ENCODE measurements at places on chromosomes 4 and X.

GRCh38 chr4:3096202-3096601 lies 21.7 kb downstream of the HTT start:
- DNase-seq = no peak

DNA sequence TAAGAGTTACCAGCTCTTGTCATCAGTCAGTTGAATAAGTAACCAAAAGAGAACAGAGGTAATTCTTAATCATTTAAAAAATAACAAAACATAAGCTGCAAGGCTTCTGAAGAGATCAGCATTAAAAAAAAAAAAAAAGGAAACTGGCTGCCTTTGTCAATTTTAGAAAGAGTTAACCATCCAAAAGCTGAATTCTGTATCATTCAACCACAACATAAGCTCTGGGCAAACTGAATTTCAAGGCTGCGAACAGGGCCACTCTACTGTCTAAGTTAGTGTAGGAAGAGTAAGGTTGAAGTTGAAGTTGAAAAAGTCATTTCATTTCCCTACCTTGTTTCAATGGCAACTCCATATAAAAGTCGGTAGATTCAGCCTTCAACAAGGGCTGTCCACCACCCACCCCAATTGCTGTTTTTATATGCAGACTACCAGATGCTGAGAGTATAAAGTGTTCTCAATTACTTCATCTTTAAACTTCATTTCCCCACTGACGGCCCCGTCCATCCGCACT lies 1.1 kb upstream of the LIN54 start:
- DNase-seq = no peak

GRCh38 chr4:89114100-89114499 lies 2.8 kb downstream of the TIGD2 start:
- DNase-seq = no peak

- DNase-seq = peak; percentile 29
Observed at GRCh38 chr4:98996056-98996764, 689 bp downstream of the METAP1 start.

- DNase-seq = no peak
Observed at GRCh38 chr4:122533841-122534240, 77.3 kb upstream of the IL2 start.

- no peak for DNase-seq
Observed at GRCh38 chr4:1559896-1560650, 124.0 kb downstream of the FAM53A start.

- no peak for DNase-seq
Observed at GRCh38 chr4:17894421-17894820, 83.6 kb downstream of the NCAPG start.

DNA sequence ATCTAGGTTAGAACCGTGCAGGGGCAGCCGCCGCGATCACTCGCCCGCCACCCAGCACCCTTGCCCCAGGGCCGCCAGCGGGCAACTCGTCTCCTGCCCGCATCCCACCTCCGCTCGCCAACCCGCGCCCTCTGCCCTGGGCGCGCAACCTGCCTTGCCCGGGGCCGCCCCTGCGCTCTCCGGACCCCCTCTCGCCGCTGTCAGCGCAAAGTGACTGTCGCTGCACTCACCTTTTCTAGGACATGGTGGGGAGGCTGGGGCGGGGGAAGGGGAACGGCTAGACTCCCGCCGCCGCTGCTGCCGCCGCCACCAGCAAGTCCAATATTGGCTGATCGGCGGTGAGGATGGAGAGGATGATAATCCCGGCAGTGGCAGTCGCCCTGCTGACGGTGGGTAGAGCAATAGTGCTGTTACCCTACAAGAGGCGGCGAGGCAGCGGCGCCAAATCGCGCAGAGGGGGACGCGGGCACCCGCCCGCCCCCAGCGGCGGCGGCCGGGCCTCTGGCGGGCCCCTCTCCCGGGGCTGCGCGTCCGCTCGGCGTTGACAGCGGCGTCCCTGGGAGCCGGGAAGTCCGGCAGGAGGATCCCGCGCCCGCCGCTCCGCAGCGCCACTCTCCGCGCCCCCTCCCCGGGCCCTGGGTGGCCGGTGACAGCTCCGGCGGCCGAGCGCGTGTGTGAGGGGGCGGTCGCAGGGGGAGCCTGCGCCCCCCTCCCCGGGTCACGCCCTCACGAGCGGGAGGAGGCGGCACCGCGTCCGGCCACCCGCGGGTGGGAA lies 2.3 kb upstream of the NR3C2 start:
- DNase-seq = no peak

GRCh38 chr4:87926554-87927098 lies 48.9 kb upstream of the SPP1 start:
- no peak for DNase-seq

GRCh38 chrX:38154340-38154739 lies 66.3 kb downstream of the SRPX start:
- no peak for DNase-seq

GRCh38 chr4:82746705-82747574 lies 51.7 kb downstream of the SCD5 start:
- no peak for DNase-seq

DNA sequence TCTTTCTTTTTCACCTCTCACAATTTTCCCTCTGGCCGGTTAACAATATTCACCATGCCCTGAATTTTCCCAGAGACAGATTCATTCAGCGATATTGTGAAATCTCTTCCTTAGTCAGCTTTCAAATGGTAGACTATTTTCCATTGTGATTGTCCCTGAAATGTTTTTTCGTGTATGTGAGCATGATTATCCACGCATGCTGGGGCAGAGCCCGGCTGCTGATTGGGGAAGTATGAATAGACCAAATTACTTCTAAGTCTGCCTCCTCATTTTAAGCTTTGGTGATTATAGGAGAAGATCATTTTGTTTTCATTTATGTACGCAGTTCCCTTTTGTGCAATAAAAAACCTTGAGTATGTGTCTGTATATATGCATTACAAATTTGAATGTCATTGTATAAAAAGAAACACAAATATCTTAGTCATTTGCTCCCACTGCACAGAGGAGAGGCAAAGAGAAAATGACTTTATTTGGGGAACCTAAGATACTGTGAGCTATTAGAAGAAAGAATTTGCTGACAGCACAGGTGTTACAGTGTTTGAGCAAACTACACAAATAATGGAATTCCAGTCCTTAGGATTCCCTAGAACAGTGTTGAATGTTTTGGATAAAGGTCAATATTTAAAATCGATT lies 11.3 kb downstream of the DTHD1 start:
- peak; percentile 11 for DNase-seq

- DNase-seq = peak; percentile 55
Observed at GRCh38 chr4:54550395-54551171, 107.2 kb upstream of the KIT start.

GRCh38 chrX:83535417-83536196 lies 27.5 kb downstream of the POU3F4 start:
- DNase-seq = no peak

DNA sequence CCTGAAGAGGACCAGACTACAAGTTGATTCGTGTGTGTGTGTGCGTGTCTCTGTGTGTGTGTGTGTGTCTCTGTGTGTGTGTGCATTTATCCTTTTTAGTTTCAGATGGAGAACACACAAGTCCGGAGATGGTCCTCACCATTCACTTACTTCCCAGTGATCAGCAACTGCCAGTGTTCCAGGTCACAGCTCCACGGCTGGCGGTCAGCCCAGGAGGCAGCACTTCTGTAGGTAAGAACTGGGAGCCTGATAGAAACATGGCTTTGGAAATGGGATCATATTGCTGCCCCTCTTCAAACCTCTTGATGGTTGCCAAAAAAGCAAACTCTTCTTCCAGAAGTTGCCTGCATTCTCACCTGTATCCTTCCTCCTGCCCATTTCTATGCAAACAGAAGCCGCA lies 122.6 kb upstream of the ANXA3 start:
- no peak for DNase-seq

DNA sequence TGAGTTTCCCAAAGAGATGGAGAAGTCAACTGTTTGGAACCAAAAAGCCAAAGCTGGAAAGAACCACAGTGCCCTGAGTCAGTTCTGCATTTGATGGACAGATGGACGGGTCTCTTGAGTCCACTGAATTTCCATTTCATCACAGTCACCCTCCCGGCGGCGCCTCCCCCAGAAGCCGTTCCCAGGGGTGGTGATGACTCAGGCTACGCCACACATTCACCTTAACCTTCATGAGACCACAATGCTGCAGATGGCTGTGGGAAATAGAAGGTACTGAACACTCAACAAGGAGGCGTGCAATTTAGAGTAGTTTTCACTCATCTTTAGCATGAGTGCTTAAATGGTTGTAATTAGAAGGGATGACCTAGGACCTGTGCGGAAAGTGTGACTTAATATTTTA lies 61.3 kb downstream of the STOX2 start:
- DNase-seq = no peak

DNA sequence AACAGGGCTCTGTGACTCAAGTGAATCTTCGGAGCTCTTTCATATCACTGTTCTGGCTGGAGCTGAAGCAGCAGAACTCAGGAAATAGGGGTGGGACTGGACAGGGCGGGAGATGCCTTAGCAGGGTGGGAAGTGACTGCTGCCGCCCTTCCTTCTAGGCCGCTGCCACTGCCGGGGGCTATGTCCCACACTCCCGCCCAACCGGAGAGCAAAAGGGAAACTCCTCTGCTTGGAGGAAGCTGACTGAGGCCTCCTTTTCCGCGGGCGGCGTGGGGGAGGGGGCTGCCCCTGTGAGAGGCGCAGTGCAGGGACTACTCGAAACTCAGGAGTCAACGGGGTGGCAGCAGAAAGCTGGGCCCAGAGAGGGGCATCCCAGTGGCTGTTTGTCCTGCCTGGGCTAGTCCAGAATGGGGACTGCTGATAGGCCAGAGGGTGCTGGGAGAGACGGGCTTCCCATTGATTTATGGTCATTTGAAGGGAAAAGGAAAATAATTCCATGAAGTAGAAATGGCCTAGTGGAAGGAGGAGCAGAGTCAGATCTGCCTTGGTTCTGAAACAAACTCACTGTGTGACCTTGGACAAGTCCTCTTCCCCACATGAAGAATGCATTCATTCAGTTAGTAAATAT lies 36.9 kb downstream of the STARD8 start:
- DNase-seq = peak; percentile 48

DNA sequence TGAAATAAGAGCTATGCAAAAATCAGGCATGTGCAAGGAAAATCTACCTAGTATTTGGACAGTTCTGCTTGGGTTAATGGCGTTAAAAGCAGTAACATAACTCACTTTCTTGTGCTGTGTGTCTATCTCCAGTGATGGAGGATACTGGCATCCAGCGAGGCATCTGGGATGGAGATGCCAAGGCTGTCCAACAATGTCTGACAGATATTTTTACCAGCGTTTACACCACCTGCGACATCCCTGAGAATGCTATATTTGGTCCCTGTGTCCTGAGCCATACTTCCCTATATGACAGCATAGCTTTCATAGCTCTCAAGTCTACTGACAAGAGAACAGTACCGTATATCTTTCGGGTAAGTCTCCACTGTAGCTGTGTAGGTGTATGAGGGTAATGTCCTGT lies 2.6 kb downstream of the PRDM8 start:
- DNase-seq = no peak

- DNase-seq = peak; percentile 47
Observed at GRCh38 chrX:39953879-39954278, 143.9 kb downstream of the BCOR start.

- no peak for DNase-seq
Observed at GRCh38 chrX:39162322-39162735, 361.1 kb downstream of the MID1IP1 start.

GRCh38 chr4:139753686-139754085 lies 88.1 kb downstream of the MGST2 start:
- no peak for DNase-seq

DNA sequence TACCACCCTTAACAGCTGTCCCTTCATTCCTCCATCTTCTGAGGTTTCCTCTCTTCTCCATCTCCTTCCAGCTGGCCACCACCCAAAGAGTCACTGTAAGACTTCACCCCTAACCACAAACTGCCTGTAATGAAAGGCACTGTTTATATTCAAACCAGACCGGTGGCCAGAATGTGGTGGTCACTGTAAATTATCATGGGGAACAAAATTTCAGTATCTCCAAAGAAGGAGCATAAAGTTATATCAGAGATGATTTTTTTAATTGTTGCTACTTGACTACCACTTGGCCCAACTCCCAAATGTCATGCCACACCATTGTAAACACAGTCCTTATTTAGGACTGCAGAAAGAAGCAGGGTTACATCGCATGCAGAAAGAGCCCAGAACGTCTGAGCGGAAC lies 44.8 kb downstream of the SMARCA1 start:
- peak; percentile 43 for DNase-seq

GRCh38 chr4:111678479-111678878 lies 466.8 kb upstream of the FAM241A start:
- DNase-seq = peak; percentile 65

- no peak for DNase-seq
Observed at GRCh38 chr4:105714071-105714521, 5.5 kb downstream of the GSTCD start.

- DNase-seq = peak; percentile 22
Observed at GRCh38 chrX:101803451-101803850, 128.4 kb downstream of the ZMAT1 start.

GRCh38 chr4:27318740-27319139 lies 458.1 kb downstream of the STIM2 start:
- DNase-seq = peak; percentile 35

DNA sequence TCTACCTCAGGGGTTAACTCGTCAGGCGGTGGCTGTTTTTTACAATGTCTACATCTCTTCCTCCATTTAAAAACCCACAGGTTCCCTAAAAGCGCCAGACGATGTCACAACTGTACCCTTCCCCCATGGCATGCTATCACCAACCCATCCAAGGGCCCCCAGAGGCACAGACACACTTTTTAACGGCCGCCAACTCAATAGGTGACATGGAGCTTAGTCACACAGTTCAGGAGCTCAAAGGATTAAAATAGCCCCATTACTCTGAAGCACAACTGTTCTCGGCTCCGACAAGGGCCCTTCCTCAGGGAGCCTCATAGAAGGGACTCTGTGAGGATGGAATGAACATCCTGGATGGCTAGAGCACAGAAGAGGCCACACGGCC lies 12.4 kb downstream of the SH3KBP1 start:
- no peak for DNase-seq

GRCh38 chr4:142781114-142781513 lies 65.0 kb downstream of the INPP4B start:
- peak; percentile 8 for DNase-seq

DNA sequence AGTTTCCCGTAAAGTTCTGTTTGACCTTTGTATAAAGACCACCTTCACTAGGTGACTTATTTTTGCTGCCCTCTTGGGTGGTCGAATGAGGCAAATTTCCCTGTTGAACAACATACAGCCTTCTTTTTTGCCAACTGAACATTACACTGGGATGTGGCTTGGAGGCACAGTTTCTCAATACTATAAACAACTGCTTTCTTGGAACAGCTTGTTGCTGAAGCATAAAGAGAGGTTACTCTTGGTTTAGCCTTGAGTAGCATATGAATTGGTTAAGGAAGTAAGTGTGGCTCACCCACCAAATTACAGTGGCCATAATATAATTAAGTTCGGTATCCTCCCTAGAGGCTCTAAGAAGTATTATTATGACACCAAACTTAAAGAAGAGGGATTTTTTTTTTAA lies 40.0 kb downstream of the HHIP start:
- no peak for DNase-seq
